Fibroblast of skin of right biceps (primary cell): ENCODE measurements at places on chromosomes 13 and 19.
A peak's percentile ranks its signal among the peaks of the same experiment; 100 is the strongest.

DNA sequence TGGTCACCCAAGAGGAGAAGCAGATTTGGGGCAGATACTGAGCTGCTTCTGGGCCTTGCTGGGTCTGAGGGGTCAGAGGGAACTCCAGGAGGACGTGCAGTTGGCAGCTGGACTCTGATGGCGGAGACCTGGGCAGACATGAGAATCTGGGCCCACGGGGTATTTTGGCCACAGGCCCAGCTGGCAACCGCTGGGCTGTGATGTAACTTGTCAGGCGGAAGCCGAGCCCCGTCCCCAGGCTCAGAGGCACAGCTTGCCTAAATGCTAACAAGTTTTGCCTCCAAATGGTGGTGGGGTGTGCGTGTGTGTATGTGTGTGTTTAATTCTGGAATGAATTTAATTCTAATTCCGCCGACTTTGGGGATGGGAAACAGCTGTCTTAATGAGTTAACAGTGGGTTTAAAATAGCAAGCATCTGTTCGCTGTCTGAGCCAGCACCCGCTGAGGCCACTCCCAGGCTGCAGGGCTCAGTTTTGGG is 11.6 kb downstream of the ZNRF4 start:
- DNase-seq = no peak

DNA sequence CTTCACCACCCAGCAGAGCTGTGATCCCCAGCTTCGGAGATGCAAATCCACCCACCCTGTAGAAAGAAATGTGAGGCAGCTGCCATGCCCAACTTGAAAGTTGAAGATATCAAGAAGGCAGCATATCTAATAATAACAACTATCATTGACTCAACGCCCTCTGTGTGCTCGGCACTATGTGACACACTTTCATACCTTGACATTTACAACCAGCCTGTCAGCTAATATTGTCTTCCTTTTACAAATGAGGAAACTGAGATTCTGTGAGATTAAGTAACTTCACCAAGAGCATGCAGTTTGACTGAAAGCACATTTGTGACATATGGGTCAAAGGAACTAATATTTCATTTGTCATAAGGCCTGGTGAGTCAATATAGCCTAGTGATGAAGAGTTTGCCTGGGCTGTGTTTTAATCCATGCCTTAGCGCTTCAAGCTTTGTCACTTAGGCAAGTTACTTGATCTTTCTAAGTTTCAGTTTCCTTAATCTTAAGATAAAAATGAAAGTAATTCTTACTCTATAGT is 137.0 kb downstream of the FLT1 start:
- DNase-seq = no peak

GRCh38 chr13:114129649-114130062 is 2.8 kb downstream of the RASA3 start:
- no peak for DNase-seq

DNA sequence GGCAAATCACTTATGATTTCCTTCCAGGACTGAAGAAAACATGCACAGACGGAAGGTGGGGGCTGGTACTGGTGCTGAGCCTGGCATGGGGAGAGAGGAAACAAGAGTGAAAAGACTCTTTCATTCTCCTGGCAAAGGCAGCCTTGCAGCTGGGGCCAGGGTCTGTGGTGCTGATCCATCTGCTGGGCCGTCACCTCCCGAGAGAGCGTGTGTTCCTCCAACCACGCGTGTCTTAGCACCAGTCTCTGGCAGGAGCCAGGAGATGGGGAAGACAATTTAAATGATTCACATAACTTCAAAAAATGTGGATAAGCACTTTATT is 23.9 kb upstream of the SPART start:
- DNase-seq = no peak

DNA sequence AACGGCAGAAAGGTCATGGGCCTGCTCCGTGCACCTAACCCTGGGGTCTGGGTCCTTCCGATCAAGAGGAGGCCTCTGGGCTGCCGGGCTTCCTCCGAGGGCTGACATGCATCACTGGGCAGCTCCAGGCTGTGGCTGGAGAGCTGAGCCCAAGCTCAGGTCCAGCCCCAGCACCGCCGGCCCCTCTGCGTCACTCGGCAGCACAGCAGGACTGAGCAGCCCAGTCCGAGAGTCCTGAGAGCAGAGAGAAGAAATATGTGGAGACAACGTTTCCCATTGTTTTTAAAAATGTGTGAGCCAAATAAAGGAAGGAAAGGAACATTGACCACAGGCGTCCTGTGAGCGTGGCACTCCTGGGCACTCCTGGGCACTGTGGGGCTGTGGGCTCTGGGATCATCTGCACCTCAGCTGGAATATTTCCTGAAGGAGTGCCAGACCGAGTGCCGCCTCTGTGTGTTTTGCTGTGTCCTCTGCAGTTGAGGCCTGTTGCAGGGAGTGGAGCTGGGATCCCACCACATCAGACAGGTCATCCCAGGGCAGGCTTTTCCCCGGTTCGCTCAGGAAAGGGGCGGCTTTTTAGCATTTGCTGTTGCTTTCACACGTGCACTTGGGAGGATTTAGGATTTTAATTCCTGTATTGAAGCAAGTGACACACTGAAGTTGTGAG is 37.8 kb upstream of the TFDP1 start:
- no peak for DNase-seq

DNA sequence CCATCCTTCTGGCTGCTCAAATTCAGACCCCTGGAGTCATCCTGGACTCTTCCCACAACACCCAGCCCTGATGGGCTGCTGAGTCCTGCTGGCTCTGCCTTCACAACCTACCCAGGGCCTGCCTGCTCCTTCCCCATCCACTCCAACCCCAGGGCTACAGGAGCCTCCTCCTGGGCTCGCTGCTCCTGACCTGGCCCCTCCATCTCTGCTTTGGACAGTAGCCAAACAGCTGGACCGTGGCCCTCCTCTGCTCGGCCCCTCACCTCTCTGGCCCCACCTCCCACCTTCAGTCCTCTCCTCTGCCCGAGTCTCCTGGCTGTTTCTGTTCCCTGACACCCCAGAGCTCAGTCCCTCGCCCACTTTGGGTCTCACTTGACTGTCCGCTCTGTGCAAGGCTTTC is 66.7 kb downstream of the CEBPG start:
- DNase-seq = no peak

DNA sequence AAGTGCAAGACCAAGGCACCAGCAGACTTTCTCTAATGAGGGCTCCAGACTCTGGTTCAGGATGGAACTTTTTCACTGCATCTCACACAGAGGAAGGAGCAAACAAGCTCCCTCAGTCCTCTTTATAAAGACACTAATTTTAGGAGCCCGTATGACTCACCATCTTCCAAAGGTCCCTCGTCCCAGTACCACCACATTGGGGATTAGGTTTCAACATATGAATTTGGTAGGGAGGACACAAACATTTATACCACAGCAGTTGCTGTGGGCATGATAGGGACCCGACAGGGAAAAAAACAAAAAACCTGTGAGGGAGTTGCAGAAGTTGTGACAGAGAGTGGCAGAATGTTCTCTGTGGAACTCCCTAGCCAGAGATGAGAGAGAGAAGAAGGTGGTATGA is 6.5 kb upstream of the CNMD start:
- DNase-seq = no peak

DNA sequence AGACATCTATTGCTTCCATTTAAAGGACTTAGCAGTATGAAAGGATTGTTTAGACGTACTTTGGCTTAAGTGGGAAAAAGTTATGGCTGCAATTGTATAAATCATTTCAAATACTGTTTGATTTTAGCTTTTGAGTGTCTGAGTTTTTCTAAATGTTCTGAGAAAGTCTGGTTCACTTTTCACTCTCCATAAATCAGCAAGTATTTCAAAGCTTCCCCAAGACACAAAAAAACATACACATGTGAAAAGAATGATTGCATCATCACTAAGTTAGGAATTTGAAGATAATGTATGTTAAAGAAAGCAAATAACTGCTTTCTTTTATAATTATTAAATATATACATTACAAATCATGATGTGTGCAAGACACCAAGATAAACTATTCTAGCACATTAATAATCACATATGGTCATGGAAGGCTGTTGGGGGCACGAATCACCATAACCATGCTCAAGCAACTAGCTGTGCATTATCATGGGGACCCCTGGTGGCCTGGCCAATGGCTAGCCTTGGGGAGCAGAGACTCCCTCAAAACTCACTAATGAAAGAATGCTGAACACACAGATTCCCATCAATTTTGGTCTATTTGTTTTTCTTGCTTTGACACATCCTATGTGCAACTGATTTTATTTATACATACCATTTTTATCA is 111.1 kb downstream of the MIPEP start:
- DNase-seq = peak; percentile 48

DNA sequence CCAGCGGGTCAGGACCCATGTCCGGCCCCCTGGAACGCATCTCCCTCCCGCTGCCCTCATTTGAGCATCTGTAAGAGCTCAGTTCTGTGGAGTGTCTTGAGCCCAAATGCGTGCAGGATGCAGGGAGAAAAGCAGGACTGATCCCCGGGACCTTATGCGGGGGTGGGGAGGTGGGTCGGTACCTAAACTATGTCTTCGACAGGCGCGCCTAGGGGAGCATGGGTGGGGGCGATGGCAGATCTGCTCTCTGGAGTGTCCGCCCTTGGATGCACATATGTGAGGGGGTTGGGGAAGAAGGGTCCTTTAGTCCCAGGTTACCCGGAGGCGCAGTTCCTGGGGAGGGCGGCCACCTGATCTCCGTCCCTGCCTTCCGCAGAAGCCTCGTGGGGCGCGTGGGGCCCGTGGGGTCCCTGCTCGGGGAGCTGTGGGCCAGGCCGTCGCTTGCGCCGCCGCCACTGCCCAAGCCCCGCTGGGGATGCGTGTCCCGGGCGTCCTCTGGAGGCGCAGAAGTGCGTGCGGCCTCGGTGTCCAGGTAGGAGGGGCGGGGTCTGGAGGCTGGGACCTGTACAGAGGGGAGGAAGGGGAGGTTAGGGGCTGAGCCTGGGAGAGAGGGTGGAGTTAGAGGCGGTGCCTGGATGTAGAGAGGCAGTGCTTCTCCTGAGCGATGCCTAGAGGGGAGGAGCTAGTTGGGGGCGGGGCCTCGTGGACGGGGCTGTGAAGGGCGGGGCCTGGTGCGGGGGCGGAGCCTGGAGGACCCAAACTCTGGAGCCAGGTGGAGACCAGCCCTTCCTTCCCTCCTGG is 2.9 kb downstream of the CILP2 start:
- DNase-seq = peak; percentile 46

GRCh38 chr13:110411688-110412059 is 104.6 kb downstream of the COL4A2 start:
- DNase-seq = no peak

DNA sequence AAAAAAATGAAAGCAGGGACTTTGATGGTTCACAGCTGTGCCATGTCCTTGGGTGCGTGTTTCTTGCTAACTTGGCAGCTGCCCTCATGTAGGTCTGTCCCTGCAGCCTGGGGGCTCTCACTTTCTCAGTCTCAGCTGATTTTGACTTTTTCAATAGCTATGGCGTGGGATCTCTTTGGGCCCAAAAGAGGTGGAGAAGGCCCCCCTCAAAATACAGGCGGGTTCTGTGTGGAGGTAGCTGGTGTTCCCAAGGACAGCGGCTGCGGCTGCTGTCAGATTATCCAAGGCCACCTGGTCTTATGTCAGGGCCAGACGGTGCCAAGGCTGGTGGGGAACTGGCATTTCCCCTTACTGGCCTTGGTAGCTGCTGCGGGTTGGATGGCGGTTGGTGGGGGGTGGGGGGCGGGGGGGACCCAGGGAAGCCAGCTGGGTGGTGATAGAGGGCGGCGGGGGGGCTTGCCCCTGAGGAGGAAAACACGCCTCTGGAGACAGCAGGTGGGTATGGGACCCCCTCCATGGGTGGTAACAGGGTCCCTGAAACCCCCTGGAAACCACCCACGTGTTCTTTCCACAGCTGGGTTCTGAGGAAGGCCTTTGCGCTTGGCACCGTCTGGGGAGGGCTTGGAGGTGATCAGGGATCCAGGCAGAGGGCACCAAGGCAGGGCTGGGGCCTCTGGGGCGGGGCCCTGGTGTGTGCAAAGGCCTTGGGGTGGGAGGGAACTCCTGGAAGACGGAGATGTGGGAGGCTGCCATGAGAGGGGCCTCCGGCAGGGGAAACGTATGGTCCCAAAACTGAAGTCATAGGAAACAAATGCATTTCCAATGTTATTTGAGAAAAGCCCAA is 4.1 kb downstream of the TIMM13 start:
- DNase-seq = no peak
